ENCODE measurements at places on chromosomes 1 and 21.

- DNase-seq, result no peak
Observed at GRCh38 chr1:19645411-19646251, 1.5 kb downstream of the NBL1 start.

- DNase-seq, result no peak
Observed at GRCh38 chr1:195054217-195054687, 1554.0 kb downstream of the KCNT2 start.

DNA sequence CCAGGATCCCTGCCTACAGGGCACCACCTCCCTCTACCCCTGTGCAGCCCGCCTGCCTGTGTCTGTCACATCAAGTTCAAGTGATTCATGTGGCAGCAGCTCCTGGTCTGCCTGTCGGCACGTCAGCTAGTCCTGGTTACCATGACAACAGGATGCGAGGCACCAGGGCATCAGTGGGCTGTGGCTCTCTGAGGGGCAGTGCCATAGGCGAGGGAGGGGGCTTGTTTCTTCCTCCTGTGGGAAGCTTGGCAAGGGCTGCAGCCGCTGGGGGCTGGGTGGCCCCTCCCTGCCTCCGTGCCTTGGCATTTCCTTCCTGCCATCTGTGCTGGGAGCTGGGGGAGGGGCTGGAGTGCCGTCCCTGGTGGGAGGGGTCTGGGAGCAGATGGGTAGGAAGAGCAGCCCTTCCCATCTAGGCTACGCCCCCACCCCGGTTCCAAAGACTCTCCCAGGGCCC is 43.1 kb downstream of the FOXO6 start:
- DNase-seq, result no peak

- no peak for DNase-seq
Observed at GRCh38 chr21:42515708-42516502, 2.3 kb downstream of the SLC37A1 start.

DNA sequence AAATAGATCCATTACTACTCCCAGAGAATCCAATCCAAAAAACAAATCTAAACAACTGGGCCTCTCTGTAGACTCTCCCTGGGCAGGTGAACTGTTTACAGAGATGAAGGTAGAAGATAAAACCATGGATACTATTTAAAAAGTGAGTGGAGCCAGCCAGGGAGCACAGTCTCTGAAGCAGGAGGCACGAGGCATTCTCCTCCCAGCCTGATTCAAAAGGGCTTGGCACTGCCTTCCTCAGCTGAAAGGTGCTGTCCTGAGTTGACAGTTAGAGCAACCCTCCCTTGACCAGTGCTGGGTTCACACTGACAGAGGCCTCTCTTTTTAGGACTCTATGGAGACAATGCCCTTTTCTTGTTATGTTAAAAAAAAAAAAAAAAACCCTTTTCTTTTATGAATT is 36.8 kb downstream of the HENMT1 start:
- no peak for DNase-seq

DNA sequence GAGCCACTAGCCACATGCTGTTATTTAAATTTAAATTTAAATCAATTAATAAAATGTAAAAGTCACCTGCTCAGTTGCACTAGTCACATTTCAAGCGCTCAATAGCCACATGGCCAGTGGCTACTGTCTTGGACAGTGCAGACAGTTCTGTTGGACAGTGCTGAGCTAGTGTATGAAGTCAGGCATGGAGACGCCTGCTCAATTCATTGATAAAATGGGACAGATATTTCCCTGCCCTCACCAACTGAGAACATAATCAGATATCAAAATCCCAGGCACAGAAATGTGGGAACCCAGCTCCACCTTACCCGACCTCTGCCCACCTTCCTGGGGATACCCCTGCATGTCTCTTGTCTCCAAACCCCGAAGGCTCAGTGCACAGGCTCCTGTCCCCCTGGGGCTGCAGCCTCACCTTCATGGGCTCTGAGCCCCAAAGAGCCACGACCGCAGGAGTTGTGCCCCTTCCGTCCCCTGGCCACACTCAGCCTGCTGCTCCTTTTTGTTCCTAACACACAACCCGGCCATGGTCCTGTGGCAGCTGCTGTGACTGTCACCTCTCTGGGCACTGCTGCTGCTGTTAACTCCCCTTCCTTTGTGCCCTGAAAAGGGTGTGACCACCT is 63.5 kb downstream of the TCP10L start:
- DNase-seq, result no peak

DNA sequence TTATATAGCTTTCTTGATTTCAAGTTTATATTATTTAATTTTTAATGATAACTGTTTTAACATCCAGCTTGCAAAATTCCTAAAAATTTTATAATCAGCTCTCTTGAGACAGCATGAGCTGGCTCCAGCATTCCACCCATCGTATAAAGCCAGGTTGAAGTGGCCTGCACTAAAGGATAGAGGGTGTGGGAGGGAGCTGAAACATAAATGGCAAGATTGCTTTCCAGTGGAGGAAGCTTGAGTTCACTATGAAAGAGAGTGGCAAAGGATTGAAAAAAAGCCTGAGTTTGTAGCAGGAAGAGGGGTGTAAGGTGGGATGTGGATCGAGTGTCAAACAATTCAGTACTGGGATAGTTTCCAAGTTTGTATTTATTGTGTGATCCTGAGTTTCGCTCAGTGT is 48.5 kb upstream of the ZNF644 start:
- DNase-seq, result no peak

DNA sequence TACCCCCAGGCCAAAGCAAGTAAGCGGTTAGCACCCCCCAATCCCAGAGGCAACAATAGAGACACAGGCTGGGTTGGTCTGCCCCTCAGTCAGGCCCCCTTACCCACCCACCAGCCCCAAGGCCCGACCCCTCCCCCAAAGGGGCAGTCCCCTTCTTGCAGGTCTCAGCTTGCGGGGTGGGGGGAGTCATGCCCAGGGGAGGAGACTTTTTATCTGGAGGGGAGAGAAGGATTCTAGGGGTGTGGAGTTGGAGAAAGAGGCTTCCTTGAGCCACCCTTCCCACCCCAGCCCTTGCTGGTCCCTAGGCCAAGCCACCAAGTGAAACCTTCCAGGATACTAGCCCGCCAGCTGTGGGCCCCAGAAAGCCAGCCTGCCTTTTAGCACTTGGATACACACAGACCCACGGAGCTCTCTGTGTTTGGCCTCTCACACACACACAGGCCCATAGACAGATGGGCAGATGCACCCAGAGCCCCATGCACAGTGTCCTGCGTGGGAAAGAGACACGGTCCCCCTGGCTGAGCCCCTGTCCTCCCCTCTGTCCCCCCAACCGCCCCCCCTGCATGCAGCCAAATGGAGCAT is 7.1 kb downstream of the TMEM54 start:
- no peak for DNase-seq

GRCh38 chr21:18744840-18745239 is 341.3 kb upstream of the TMPRSS15 start:
- no peak for DNase-seq

- no peak for DNase-seq
Observed at GRCh38 chr1:192941722-192942411, 117.3 kb downstream of the UCHL5 start.

DNA sequence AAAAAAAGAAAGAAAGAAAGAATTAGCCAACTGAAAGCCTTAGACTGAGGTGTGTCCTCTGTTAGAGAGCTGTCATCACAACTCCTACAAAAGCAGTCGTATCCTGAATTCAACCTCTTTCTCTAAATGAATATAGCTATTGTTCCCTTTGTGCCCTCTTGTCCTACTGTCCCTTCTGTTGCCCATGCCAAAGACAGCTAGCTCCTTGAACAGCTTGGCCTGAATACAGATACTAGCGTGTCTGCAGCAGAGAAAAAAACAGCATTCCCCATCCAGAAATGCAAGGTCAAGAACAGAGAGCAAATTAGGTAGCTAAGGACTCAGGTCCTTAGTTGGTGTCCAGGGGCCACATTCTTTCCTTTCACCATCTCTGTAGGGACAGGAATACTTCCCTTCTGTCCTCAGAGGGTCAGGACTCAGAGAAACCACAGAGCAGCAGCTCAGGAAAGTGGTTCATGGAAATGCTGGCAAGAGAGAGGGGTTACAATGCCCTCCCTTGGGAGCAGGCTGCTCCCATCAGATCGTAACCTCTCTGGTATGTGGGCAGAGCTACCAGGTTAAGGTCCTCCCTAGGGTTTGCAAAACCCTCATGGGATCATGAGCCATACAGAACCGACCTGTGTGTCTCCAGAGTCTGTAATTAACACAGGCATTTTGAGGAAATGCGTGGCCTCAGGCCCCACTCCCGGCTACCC is 1.8 kb upstream of the ZBTB48 start:
- DNase-seq, result no peak

DNA sequence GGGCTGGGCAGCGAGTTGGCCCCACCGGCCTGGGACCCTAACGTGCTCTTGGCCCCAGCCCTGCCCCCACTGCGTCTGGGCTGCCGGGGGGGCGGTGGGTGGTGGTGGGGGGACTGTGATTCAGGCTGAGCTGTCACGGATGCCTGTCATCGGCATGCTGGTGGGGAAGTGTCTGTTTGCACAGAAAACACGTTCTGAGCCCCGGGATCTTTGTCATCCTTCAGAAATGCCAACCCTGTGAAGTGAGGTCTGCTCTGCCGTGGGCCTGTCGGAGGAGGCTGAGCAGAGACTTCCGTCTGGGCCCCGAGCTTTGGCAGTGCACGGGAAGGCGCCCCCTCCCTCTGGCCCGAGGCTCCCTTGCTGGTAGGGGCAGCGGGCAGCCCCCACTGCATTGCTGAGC is 24.3 kb upstream of the PLCH2 start:
- peak; percentile 71 for DNase-seq

GRCh38 chr1:86183810-86184209 is 27.2 kb upstream of the COL24A1 start:
- DNase-seq, result no peak

DNA sequence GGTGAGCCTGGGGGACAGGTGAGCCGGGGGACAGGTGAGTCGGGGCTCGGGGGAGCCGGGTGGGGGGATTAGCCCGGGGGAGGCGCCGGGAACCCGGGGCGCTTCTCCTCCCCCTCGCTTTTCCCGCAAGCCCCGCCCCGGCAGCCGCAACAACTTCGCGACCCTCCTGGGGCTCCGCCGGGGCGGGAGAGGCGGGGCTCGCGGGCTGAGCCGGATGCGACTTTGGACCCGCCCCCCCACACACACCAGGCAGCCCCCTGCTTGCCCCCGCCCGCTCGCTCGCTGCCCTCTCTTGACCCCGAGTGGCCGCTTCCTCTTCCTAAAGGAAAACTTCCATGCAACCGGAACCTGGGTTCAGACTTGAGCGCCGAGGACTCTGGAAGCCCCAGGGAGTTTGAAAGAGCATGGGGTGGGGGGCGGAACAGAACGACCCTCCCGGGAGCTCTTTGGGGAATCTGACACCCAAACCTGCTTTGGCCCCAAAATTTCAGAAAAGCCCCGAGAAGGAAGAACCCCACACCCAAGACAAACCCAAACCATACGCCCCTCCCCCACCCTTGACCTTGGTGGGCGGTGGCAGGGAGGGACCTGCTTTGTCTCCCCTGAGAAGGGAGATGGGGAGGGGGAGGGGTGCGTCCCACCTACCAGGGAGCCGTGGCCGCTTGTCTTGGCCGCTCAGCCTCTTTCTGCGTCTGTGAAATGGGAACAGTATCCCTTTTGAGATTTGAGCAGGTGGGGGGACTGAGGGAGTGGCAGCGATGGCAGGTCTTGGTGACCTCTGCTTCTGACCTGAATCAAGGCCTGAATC is 550 bp downstream of the ARHGEF16 start:
- DNase-seq, result no peak

- DNase-seq, result no peak
Observed at GRCh38 chr1:186849826-186850225, 21.1 kb downstream of the PLA2G4A start.

DNA sequence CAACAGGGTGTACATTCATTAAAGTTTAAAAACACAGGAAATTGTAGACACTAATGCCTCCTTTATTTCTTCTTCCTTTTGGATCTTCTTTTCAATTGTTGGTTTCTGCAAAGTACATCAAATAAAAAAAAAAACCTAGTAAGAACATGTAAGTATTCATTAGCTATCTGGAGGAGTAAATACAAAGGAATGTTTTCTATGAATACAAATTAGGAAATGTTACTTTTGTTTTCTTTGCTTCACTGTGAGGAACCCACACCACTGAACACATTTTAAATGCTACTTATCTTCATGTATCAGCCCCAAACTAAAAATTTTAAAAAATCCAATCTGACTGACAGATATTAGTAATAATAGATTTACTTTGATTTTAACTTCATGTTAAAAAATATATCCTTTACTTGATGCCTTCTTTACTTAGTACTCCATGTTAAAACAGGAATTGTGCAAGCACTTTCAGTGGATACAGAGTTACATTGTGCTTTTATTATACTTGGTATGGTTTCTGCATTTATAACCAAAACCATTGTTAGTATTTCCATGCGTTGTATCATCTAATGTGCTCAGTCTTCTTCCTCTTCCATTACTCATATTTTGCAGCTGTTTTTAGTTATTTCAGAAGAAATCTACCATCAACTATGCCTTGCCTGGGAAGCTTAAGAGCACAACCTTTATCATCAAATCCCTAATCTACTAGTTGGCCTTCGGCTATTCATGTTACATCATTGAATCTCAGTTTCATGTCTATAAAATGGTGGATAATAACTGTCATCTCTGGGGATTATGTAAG is 236.9 kb upstream of the DPYD start:
- DNase-seq, result no peak

GRCh38 chr1:22778862-22779520 is 68.4 kb downstream of the EPHB2 start:
- no peak for DNase-seq

DNA sequence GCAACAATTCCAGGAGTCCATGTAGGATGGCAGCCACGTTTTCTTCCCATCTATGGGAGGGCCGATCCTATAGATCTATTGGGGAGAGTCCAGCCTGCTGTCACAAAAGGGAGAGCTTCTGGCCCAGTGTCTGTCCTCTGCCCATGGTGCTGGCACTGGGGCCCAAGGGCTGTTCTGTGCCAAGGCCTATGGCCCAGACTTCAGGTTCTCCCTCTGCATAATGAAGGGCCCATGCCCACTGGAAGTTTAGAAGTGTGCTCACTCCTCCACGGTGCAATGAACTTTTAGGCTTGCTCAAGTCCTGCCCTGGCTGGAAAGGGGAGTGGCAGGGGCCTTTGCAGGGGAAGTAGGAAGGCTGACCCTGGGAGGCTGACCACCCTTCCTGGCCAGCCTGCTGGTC is 44.1 kb upstream of the ATP2B4 start:
- no peak for DNase-seq

GRCh38 chr1:228977741-228978140 is 242.5 kb downstream of the RHOU start:
- DNase-seq, result no peak

GRCh38 chr21:44018813-44019567 is 6.9 kb downstream of the TRAPPC10 start:
- DNase-seq, result no peak

Data from non-pigmented ciliary epithelial cell (primary cell).